ENCODE measurements at places on chromosomes 13 and 19.

DNA sequence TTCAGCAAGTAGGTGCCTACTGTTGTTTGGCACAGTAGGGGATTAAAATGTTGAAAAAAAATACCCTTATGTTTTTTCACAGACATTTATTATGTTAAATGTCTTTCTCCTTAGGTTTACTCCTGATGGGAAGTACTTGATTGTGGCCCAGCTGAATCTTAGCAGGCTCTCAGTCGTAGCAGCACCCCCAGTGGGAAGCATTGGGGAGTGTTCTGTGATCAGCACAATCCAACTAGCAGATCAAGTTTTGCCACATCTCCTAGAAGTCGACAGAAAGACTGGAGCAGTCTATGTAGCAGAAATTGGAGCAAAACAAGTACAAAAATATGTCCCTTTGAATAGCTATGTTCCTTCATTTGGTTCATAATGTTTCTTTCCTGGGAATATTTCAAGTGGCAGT, 9.3 kb downstream of the NHLRC3 start:
- no peak for DNase-seq

GRCh38 chr13:73765651-73766384, 368.4 kb downstream of the KLF12 start:
- peak; percentile 77 for DNase-seq

GRCh38 chr13:79458436-79458835, 22.5 kb upstream of the NDFIP2 start:
- no peak for DNase-seq

GRCh38 chr13:110062077-110062776, 244.7 kb downstream of the COL4A1 start:
- no peak for DNase-seq

- DNase-seq, result no peak
Observed at GRCh38 chr13:35649162-35649561, 172.7 kb upstream of the MAB21L1 start.

- no peak for DNase-seq
Observed at GRCh38 chr13:101450749-101451130, 1.7 kb upstream of the ITGBL1 start.

GRCh38 chr19:42303101-42303464, 659 bp upstream of the PAFAH1B3 start:
- no peak for DNase-seq

- peak; percentile 97 for DNase-seq
Observed at GRCh38 chr19:20999731-21000352, 20.6 kb upstream of the ZNF430 start.

DNA sequence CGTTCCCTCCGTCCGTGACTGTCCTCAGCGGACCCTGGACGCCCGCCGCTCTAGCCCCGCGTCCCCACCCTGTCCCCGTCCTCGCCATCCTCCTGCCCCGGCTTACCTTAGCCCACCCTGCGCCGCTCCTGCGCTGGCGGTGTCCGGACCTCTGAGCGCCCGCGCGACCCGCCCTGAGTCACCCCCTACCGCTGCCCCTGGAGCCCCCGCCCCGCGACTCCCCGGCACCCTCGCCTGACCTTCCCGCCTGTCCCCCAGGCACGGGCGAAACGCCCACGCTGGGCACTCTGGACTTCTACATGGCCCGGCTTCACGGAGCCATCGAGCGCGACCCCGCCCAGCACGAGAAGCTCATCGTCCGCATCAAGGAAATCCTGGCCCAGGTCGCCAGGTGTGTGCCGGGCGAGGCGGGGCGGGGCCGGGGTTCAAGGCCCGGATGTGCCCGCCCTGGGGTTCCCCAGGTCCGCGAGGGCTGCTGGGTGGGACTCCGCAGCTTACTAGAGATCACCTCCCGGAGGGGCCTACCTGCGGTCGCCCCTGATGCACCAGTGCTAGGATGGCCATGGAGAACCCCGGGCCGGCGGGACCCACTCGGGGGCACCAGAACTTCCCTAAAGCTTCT, 5.1 kb downstream of the HMG20B start:
- DNase-seq, result no peak

DNA sequence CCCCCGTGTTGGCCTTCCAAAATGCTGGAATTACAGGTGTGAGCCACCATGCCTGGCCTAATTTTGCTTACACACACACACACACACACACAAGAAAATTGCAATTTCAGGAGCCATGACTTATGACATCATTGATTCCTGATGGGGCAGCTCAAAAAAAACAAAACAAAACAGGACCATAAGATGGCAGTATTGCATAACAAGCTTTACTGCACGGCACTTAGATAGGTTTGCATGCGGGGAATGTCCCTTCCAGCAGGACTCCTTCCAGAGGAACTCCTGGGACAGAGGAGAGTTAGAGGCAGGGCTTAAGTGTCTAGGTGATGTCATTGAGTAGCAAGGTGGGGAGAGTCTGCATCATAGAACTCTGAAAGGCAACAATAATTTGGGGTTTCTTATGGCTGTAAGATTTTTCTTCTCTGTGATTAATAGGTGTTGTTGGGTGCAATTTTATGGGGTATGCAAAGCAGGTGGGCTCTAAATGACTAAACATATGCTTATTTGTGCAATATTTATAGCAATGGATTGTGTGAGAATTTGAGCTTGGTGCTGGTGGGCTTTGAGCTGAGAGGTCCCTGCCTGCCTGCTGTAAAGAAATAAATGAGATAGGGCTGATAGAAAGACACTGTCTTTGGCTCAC, 9.0 kb upstream of the ACSBG2 start:
- peak; percentile 37 for DNase-seq

DNA sequence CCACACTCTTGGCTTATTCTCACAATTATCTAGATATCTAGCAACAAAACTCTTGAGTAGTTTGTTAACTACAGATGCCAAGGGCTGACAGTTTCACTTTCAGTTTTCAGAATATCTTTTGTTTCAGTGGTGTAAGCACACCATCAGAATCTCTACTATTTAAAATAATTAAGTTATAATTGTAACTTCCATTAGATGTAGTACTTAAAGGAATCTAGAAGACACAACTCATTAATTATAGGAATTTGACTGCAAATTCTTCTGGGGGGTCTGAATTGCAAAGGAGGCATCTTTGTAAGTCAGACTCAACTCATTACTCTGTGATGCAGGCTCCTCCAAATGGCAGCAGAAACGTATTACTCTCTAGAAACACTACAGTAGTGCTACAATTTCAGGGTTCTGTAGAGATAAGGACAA, 44.9 kb upstream of the USPL1 start:
- no peak for DNase-seq

- DNase-seq, result no peak
Observed at GRCh38 chr13:32737111-32737571, 150.9 kb downstream of the PDS5B start.

GRCh38 chr19:51615991-51616390, 14.2 kb downstream of the SIGLEC5 start:
- DNase-seq, result no peak

DNA sequence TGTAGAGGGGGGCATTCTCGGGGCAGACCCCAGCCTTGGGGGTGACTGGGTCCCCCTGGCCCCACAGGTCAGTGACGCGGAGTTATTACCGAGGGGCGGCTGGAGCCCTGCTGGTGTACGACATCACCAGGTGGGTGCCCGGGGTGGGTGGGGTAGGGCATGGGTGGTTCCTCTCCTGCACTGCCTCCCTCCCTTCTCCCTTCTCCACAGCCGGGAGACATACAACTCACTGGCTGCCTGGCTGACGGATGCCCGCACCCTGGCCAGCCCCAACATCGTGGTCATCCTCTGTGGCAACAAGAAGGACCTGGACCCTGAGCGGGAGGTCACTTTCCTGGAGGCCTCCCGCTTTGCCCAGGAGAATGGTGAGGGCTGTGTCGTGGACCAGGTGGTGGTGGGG, 5.7 kb downstream of the RAB4B start:
- DNase-seq, result no peak

- DNase-seq, result peak; percentile 77
Observed at GRCh38 chr19:45444318-45445041, 20.8 kb upstream of the ERCC1 start.

DNA sequence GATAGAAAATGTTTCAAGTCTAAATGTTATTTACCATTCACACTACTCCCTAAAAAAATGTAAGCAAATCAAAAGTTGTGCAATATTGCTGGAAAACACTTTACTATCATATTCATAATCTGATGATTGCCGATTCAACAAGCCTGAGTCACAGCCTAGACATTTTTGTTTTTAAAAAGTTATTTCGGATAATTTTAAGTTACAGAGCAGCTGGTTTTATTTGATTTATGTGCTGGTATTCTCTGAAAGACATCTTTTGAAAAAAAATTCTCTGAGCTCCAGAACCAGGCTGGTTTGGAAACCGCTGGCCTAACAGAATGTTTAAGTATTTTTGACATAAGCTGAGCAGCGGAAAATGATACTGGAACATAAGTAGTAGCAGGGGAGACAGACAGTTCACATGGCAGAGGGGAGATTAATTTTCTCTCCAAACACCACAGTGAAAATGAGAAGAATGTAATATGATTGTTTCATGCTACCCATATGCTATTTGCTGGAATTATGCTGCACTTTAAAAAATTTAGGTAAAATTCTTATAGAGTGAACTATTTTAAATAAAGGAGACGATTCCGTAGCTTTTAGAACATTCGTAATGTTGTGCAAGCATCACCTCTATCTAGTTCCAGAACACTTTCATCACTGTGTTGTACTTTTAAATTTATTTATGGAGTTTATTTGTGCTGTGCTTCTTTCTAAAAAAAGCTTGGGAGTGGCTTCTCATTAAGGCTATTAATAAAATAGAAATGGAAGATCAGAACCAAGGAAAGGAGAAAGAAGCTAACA, 36.1 kb downstream of the TBC1D4 start:
- no peak for DNase-seq

DNA sequence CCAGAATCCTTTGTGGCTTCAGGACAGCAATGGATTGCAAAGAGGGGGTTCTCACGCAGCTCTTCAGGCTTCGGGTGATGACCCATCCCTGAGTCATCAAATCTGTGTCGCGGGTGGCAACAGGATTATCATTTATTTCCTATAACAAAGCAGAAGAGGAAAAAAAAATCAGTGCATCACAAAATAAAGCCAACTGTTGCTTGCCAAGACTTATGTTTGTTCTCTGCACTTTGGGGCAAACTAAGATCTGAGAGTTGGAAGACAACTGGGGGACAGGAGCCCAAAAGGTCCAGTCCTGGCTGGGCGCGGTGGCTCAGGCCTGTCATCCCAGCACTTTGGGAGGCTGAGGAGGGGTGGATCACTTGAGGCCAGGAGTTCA, 6.4 kb downstream of the GNA15 start:
- no peak for DNase-seq

DNA sequence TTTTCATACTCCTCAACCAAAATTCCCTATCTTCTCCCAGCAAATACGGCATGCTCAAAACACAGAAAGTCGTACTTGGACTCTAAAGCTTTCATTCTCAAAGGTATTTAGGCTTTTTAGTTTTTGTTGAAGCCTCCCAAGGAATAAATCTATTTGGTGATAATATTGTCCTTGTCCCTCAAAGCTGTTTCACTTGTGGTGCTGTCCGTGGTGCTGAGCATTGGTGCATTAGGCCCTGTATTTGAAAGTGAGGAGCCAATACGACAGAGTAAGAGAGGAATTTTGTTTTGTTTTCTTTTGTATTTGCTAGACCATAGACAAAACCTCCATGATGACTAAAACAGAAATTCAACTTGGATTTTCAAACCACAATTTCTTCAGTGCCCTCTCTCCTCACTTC, 3.2 kb upstream of the LGALS13 start:
- no peak for DNase-seq

DNA sequence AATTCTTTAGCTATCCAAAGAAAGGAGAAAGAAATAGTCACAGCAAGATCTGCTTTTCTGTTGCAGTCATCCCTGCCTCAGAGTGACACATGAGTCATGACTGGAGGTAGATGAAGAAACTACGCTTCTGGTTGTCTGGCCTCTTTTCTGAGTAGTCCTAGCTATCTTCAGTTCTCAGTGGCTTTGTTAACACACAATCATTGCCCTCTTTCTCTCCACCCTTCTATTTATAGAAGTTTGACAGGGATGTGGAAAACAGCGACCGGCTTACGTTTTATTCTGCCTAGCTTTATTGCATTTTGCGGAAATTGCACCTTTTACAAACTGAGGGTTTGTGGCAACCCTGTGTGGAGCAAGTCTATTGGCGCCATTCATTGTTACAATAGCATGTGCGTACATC, 26.7 kb downstream of the SPATA13 start:
- no peak for DNase-seq

GRCh38 chr13:81406639-81407292, 1065.8 kb upstream of the SPRY2 start:
- DNase-seq, result no peak

DNA sequence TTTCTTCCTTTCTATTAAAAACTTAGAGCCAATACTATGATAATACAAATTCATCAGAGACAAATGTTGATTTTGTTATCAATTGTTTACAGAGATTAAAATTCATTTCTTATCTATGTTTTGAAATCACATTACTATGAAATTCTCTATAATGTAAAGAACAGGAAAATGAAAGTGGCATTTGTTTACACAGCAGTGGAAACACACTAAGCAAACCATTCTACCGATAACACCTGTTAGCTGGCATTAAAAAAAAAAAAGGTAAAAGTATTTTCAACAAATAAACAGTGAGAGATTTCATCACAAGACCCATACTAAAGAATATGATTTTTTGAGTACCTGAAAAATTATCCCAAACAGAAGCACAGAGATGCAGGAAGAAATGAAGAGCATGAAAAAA, 4.8 kb upstream of the CCDC70 start:
- DNase-seq, result no peak

GRCh38 chr13:80303225-80303811, 37.6 kb downstream of the SPRY2 start:
- no peak for DNase-seq

DNA sequence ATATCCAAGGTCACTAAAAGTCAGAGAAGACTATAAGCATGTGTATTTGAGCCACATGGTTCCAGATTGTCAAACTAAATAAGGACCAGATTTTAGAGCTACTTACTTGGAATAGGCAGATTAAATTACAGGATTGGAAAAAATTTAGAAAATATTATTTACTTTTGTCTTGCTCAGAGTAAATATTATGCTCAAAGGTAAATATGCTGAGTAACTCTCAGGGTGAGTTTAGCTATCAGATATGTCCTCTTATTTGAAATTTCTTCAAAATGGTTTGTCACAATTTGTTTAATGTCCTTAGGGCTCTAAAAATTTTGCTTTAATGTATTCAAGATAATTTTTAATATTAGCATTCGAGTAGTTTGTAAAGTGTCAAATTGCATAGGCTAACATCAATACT, 2455.2 kb downstream of the PCDH9 start:
- no peak for DNase-seq
